Stimulated activated CD8-positive, alpha-beta memory T cell treated with anti-CD3 and anti-CD28 coated beads, Interleukin-4, amount 100 ng/mL, for 1 hour (primary cell): ENCODE measurements at places on chromosomes 5 and 9.

DNA sequence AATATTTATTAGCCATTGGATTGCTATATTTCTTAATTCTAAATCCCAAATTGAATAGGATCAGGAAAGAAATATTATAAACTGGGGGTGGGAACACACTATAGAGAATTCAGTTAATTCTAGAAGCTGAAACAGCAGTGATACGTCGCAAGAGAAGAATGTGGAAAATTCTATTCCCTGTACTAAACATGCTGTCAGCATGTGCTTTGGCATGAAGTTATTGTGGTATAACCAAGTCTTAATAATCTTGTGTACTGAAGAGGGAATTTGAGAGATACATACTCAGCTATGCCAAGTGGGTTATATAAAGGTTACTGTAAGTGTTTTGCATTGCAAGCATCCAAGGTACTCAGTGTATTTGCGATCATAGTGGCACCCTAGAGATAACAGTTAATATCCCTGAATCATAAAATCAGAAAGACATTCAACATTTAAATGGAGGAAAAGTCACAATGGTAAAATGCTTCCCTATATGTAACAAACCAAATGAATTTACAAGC, 1492.9 kb upstream of the C9orf72 start:
- DNase-seq, result no peak

- no peak for DNase-seq
Observed at GRCh38 chr5:79691007-79691406, 1.4 kb downstream of the CMYA5 start.

DNA sequence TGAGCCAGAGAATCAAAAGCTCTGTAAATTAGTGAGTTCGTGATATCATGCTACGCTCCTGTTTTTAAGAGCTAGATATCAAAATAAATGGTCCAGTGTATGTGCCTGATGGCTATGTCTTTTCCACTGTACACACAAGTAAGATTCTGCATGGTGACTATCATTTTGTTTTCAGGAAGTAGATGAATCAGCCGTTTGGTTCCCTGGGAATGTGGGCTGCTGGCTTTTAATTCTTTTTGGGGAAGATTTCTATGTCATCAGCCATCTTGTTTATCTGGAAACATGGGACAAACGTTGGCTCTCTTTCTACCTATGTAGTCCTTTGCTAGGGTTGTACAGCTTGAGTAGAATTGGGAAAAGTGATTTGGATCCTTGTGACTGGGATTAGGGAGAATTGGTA, 126.7 kb downstream of the GRIA1 start:
- no peak for DNase-seq

GRCh38 chr5:6700685-6701355, 12.4 kb upstream of the TENT4A start:
- no peak for DNase-seq

DNA sequence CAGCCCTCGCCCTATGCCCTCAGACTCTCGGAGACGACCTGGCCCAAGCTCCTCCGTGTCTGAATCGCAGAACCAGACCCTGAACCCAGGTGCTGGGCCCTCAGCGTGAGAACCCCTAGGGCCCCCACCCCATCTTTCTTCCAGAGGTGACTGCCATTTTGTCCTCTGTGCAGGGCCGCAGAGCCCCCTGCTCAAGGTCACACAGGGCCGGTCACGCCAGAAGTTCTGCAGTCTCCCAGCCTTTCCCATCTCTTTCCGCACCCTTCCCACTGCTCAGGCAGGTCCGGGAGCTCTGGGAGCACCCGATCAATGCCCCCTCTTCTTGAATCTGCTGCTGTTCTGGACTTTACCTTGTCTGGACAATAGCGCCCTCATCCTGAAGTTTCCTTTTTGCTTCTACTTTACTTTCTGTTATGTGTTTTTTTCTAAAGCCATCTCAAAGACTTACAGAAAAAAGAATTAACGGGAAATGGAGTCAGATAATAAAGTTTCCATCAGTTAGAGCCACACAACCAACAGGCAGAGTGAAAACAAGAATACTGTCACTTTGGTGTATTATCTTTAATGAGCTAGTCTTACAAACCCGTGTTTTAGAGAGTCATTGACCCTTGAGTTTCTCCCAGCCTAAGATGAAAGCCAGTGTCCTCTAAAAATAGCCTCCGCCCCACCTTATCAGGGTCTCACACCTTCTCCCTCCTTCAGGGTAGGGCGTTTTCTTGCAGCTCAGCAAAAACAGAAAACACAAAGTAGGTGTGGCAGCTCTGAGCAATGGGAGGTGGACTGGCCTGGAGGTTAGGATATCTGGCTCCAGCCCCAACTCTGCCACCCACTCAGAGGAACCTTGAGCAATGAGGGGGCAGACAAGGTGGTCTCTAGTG, 1.8 kb downstream of the TMOD1 start:
- DNase-seq, result no peak

- no peak for DNase-seq
Observed at GRCh38 chr9:80866576-80867227, 822.6 kb downstream of the TLE1 start.

- DNase-seq, result no peak
Observed at GRCh38 chr5:81904166-81904565, 67.7 kb upstream of the ATG10 start.

- DNase-seq, result no peak
Observed at GRCh38 chr5:144198386-144198785, 27.7 kb downstream of the KCTD16 start.

GRCh38 chr5:17405976-17406375, 92.1 kb upstream of the TAF11L2 start:
- no peak for DNase-seq

DNA sequence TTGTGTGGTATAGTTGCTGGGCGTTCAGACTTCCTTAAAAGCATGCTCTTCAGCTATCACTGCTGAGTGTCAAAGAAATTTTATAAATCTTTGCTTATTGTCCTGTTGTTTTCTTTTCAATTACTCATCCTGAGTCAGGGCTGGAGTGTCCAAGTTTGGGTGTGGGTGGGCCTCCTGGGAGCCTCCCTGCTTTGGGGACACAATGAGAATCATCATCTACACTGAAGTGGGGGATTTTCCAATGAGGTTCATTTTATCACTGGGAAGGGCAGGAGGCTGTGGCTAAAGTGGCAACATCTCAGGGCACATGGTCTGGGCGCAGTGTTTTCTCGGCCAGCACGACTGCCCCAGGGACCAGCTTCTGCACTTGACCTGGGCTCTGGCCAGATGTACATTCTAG, 19.5 kb downstream of the GFPT2 start:
- DNase-seq, result no peak

- no peak for DNase-seq
Observed at GRCh38 chr5:77698920-77699319, 60.4 kb upstream of the OTP start.

GRCh38 chr5:135335031-135335828, 63.8 kb downstream of the MACROH2A1 start:
- DNase-seq, result no peak

GRCh38 chr5:78006449-78006848, 230.3 kb upstream of the TBCA start:
- DNase-seq, result no peak

DNA sequence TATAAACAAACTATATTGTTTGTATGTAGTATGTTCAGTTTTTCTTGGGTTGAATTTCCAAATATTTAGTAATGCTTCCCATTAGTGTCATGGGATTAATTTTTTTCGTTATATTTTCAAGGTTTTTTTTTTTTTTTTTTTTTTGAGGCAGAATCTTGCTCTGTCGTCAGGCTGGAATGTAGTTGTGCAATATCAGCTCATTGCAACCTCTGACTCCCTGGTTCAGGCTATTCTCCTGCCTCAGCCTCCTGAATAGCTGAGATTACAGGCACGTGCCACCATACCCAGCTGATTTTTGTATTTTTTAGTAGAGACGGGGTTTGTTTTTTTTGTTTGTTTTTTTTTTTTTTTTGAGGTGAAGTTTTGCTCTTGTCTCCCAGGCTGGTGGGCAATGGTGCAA, 10.6 kb downstream of the DDX46 start:
- no peak for DNase-seq

DNA sequence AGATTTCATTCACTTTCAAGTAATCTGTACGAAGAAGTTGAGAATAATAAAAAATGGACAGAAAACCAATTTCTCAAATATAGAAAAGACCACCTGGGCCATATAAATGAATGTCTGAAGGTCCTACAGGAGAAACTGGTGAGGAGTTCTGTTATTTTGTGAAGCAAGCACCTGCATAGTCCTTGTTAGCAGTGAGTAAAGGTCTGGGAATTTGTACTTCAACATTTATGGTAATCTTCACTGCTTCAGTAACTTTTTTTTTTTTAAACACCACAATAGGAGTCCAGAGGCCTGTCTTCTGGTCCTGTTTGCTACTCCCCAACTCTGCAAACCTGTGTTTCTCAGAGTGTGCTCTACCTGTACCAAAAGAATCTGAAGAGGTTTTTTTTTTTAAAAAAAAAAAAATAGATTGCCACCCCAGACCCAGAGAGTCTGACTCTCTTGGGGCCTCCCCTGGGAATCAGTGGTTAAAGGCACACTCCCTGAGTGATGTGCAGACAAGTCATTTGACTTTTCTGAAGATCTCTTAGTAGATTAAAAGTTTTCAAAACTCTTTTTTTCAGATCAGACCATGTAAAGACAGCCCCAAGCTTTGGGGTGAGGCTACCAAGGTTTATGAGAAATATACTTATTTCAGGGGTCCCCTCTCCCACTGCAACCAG, 55.5 kb downstream of the FAM81B start:
- DNase-seq, result no peak

GRCh38 chr9:96612966-96613589, 6.6 kb downstream of the CDC14B start:
- DNase-seq, result no peak

DNA sequence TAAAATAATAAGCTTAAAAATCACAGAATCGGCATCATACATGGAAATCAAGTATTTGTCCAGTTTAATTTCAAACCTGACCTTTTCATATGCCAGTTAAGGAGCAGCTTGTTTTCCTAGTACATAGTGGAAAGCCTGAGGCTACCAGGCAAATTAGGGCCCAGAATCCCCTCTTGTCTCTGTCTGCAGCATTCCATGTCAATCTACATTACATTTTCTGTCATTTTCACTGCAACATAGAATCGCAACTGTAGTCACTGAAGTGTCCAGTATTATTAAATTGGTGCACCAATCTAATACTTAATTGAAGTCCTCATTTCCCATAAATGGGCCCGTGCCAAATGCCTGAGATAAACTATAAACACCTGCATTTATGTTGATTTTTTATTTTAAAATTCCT, 1352.2 kb upstream of the ACO1 start:
- no peak for DNase-seq

DNA sequence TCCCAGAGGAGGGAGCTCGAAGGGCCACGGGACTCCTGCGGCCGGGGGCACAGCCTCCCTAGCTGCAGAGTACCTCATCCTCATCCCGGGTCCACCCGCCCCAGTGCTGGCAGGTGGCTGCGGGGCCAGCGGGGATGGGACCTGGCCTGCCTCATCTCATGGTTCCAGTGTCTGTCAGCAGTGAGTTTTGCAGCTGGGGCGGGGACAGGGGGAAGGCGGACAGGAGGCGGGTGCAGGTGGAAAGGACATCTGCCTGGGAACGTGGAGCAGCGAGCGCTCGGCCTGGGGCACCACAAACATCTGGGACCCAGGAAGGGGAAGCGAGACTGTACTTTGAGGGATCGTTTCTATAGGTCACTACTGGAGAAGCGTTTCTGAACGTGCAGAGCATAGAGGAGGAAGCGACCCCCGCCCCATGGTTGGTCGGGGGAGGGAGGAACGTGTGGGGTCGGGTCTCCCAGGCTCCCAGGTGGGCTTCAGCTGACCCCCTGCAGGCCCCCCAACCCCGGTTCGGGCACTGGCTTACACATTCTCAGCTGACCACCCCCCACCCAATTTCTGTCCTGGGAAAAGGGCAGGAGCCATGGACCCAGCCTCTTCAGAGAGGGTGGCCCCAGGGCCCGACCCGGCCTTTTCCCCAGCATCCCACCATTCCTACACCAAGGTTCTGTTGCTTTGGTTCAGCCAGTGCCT, 56.5 kb upstream of the NOTCH1 start:
- no peak for DNase-seq

DNA sequence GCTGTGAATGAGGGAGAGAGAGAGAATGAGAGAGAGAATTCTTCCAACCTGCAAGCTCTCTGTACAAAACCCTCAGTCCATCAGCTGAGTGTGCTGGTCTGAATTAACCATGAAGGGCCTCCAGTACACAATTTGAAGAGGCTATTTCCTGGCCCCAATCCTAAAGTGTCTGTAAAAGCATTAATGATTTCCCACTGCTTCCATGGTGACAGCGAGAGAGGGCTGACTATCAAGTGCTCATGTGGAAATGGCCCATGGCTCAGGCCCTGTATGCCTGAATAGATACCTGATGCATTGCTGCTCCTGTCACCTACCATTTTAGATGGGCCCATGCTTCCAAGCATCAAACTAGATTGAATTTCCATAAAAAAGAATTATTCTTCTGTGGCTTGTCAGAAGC, 592.4 kb downstream of the KIF4B start:
- DNase-seq, result no peak

GRCh38 chr9:130912932-130913598, 16.5 kb upstream of the QRFP start:
- DNase-seq, result no peak

DNA sequence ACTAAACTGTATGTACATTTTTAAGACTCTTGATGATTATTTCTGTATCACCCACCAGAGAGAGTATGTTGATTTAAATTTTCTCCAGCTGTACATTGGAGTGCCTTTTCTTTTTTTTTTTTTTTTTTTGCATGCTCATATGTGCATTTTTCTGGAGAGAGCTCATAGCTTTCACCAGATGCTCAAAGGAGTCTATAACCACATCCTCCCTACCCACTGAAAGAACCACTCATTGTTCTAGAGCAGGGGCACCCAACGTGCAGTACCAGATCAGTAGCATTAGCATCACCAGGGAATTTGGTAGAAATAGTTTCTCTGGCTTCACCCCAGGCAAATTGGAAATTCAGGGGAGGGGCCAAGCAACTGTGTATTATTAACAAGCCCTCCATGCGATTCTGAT, 53.9 kb upstream of the TMEM171 start:
- no peak for DNase-seq

GRCh38 chr9:28900406-28900805, 1327.1 kb upstream of the C9orf72 start:
- DNase-seq, result no peak

DNA sequence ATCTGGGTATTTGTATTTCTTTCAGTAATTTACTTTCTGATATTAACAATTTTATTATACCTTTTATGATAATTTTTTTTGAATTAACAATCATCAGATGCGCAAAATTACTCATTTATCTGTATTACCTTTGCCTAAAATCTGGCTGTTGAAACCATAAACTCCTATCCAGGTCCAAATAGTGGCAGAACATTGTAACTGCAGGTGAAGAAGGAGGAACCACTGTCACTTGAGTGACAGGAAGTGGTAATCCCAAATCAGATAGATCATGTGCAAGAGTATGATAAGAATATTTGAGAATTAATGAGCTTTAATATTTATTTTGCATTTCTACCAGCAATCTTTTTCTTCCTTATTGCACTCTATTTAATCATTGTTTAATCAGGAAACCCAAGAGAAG, 139.3 kb upstream of the TLE4 start:
- no peak for DNase-seq

- DNase-seq, result no peak
Observed at GRCh38 chr5:110716247-110717245, 9.9 kb downstream of the TMEM232 start.
